Tongue (tissue), 3 donors: ENCODE measurements at places on chromosomes 3 and 15. TPM values are rescaled to one million over a fixed set of nuclear protein-coding genes. Genes with fewer than 3 reads are reported as not detected.

GRCh38 chr15:77898811-77899730, 178.4 kb downstream of the TBC1D2B start:
- no peak for DNase-seq

- no peak for DNase-seq
Observed at GRCh38 chr3:170644711-170645110, 58.8 kb upstream of the SLC7A14 start.

DNA sequence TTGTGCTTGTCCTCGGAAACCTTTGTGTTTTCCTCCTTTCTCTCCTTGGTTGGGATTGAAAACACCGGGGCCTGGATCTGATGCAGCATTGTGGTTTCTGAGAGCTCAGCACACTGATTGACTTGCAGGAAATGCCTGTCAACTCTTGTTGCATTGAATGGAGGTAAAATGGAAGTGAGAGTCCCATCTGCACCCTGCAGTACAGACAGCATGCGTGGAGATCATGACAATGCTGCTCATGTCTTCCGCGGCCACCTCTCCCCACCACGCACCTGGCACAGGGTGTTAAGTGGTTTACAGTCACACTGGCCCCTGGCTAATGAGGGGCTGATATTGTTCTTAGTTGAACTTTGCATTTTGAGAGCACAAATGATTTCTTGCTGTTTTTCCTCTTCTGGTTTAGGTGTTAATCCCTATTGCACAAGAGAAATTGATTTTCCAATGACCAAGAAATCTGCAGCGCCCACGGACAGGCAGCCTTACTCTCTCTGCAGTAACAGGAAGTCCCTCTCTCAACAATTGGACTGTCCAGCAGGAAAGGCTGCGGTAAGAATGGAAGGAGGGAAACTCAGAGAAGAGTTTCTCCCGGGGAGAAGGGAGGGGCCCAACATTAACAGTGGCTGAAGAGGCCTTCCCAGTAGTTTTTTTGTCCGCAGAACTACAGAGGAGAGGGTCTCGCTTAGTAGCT, 58.5 kb downstream of the STARD5 start:
- DNase-seq, result no peak

Gene SERPINI2
- total RNA-seq, result 2.2 TPM

DNA sequence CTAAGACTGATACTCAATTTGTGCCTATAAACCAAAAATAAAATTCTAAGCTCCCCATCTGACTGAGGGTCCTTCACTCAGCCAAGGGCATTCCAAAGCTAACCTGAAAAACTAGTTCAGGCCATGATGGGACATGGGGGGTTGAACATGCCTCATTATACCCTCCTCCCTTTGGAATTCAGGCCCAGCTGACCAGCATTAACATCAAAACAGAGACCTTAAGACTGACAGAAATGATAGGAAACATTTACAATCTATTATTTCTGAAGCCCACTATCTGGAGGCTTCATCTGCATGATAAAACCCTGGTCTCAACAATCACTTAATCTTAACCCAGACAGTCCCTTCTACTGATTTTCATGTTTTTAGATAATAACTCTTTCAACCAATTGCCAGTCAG, 140.4 kb downstream of the ANO10 start:
- DNase-seq, result no peak

Gene SPTBN5
- 2.2 TPM for total RNA-seq

DNA sequence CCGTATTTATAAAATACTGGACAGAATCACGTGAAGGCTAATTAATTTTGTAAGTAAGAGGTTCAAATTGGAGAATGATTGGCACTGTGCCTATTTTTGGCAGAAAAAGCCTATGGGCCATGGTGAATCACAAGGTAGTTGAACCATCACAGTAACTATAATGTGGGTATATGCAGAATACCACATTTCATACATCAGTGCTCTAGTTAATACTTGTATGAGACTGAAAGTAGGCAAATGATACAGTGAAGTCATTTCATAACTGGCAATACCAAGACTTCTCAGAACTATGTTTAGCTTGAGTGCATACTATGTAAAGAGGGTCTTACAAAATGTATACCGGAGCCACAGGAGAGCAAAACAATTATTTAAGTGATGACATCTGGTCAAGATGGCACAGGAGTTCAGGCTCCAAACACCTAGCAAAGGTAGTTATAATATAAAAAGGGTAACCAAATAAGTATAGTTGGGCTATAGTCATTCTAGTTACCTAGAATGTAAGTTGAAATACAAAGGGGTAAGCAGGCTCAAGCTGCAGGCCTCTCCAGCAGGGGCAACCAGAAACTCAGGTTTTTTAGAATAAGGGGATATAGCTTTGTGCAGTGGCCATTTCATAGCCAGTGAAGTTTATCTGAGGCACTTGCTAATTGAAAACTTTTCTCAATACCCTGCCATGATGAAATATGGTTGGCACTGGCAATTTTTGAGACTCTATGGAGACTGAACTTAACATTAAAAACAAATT, 19.1 kb downstream of the GPR160 start:
- DNase-seq, result no peak

DNA sequence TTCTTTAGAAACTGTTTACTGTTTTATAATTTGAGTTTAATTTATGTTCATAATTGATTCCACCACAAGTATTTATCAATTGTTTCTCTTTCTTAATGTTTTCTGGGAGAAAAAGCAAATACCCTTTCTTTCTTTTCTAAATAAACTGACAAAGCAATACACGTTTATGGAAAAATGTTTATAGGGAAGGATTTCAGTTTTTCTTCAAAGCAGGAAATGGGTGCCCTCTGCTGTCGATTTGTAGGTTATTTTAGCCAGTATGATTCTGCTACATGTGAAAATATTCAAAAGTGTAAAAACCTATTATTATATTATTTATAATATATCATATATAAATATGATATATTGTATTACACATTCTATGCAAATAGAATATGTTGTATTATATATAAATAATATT, 921.0 kb upstream of the ROBO1 start:
- DNase-seq, result peak; percentile 51

Gene FANCI
- 15.5 TPM for total RNA-seq

DNA sequence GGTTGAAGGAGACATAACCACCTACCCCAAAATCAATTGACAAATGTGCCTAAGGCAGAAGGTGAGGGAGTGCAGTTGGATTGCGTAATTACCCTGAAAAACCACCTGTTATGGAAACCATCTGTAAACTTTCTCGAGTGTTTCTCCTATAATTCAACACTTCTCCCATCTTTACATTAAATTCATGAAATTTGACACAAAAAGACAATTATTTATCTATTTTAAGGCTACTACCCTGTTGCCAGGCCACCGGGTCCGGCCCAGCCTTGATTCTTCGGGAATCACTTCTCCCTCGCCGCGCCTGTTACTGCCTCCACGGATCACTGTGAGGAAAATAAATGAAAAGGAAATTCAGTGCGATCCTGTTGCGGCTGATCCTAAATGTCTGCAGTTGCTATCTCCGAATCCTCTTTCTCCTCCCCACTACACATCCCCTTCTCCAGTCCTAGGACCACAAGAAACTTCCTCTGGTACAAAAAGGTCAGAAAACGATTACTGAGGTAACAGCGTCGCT, 646 bp downstream of the IQCB1 start:
- DNase-seq, result peak; percentile 44

Gene GABRB3
- total RNA-seq, result 4.8 TPM

DNA sequence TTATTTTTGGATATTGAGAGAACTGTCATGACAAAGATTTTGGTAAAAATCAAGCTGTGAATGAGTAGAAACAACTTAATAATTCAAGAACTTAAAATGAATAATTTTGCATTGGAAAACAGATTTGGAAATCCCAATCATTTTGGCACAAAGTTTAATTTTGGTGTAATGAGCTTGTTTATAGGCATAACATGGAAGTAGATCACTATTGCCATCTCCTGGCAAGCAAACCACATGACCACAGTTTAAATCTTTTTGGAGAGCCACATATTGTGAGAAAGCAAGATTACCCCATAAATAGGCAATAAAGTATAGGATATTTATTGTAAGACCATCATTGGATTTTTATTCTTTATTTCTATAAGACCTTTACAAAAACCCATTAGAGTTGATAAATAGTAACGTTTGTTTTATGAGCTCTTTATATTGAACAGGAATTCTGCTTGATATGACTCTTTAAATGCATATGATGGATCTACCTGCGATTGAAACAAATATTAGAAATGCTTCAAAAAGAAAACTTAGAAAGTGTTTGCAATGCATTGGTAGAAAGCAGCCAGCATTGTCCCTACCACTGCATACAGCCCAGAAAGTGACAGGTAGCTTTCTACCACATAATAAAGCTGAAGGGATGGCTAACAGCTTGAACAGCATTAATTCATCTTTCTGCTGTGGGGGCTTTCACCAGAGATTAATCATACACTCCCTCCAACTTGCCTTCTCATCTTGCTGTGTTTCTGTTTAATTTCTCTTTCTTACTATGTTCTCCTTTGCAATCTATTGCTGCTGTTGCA, 766.8 kb downstream of the TBL1XR1 start:
- DNase-seq, result peak; percentile 79

Gene TMEM207
- not detected for total RNA-seq

Gene NR1I2
- not detected for total RNA-seq

DNA sequence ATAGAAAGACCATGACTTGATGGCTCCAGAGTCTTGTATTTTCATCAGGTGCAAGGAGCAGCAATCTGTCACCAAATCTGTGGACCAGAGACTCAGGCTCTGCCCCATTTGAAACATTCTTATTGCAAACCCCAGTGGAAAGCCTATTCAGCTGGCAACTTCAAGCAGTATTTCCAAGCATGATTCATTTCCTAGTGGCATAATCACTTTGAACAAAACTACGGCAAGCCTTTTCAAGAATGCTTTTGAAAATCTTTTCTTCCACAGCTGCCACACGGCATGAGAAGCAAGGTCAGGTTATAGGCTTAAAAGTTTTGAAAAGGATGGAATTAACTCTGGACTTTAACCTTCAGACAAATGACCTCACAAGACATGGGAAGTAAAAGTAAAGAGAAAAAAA, 122.0 kb upstream of the BFSP2 start:
- no peak for DNase-seq

- DNase-seq, result no peak
Observed at GRCh38 chr15:59169251-59169708, 37.4 kb upstream of the LDHAL6B start.

Gene PSTPIP1
- 5.3 TPM for total RNA-seq

DNA sequence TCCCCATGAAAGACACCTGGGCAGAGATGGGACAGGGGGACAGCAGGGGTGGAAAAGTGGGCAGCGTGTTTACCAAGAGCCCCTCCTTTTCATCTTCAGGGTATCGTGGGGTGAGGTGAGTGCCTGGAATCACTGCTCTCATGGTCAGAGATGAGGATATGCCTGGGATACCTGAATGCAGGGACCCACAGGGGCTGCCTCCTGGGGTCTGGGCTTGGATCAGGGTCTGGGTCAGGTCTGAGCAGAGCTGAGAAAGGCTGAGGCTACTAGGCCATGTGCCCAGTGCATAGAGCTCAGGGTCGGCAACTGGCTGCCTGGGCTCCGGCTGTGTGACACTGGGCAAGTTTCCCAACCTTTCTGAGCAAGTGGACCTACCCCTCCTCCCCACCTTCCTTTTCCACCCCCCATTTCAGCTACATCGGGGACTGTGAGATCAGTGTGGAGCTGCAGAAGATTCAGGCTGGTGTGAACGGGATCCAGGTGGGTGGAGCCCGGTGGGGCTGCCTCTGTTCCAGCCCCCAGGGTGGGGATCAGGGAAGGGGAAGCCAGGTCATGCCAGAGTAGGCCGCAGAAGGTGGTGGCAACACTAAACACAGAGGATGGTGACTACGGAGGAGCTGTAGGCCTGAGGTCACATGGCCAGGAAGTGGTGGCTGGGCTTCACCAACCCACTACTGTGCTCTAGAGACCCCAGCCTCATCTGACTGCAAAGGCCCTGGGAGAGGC, 24.5 kb downstream of the ESYT3 start:
- DNase-seq, result no peak

Gene OSBPL10
- 40.6 TPM for total RNA-seq

DNA sequence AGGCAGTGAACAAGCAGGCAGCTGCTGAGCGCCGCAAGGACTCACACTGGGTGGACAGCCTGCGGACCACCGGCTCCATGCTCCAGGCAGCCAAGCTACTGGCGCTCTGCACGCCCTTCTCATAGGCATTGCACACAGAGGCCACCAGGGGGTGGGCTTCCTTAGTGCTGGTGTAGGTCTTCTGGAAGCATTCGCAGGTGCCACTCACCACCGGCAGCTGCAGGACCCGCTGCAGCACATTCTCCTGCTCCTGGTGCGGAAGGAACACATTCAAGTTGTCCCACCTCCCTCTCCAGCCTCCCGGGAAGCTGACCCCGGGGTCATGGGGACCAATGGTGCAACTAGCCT, 6.0 kb downstream of the PLIN1 start:
- peak; percentile 40 for DNase-seq

- DNase-seq, result no peak
Observed at GRCh38 chr15:90735923-90736322, 18.8 kb downstream of the BLM start.
